Activated CD4-positive, alpha-beta T cell treated with anti-CD3 and anti-CD28 coated beads, Interleukin-2, amount 50 U/mL, for 48 hours (primary cell): ENCODE measurements at places on chromosomes 2 and 18.
A peak's percentile ranks its signal among the peaks of the same experiment; 100 is the strongest.

DNA sequence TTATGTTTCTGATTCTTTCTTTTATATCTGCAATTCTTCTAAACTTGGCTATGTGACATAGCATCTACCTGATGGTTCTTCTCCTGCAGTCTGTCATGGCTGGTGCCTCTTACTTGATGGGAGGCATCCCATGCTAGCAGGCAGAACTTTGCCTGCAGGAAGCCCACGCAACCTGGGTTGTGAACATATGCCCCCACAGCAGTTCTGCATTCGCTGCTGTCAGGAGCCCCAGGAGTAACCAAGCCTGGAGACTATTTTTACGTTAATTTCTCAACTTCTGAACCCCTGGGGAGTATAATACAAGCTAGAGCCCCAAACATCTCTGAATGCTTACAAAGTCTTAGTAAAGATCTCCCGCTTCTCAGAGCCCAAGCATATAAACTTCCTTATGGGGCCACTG is 12.1 kb downstream of the FAM168B start:
- DNase-seq, result no peak

- DNase-seq, result no peak
Observed at GRCh38 chr2:45256867-45257641, 247.8 kb upstream of the SIX2 start.

DNA sequence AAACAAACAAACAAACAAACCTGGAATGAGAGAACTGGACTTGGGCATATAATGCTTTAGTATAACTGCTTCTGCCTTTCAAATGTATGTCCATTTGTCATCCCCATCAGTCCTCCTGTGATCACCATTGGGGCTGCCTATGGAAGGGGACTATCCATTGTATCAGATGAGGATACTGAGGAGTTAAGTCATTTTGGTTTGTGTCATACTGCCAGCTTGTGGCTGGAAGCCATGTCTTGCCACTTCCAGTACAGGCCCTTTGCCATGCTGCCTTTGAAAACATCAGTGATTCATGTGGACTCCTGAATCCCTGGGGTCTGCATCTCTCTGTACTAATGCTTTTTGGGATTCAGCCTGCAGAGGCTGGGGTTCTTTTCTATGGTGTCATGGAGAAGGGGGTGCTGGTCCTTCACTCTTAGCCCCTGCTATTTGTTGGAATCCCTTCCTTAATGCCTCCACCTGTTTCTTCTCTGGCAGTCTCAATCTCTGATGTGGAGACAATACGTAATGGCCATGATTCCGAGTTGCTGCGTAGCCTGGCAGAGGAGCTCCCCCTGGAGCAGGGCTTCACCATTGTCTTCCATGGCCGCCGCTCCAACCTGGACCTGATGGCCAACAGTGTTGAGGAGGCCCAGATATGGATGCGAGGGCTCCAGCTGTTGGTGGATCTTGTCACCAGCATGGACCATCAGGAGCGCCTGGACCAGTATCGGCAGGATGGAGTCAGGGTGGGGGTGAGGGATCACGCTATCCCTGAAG is 10.6 kb downstream of the PLCD4 start:
- DNase-seq, result no peak

DNA sequence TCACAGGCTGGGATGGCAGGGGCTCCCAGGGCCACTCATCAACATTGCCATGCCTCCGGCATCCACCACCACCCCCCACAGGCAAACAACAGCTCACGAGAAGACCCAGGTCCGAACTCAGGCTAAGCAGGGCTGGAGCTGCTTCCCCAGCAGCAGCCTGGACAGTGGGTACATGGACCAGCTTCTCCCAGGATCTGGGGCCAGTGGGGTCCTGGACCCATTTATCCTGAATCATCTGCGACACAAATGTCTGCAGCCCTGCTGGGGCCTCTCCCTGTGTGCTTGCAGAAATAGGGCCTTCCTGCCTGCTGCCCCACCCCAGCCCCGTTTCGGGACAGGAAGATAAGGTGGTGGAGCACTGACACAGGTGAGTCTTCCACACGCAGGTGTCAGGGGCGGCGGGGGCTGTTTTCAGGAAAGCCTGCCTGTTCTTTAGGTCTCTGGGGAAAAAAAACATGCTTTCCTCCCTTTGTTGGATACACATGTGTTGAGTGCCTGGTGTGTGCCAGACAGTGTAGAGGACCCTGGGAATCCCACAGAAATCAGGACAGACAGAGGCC is 4.5 kb downstream of the PRLH start:
- DNase-seq, result no peak

GRCh38 chr2:74530239-74531187 is 780 bp downstream of the HTRA2 start:
- DNase-seq, result peak; percentile 68

DNA sequence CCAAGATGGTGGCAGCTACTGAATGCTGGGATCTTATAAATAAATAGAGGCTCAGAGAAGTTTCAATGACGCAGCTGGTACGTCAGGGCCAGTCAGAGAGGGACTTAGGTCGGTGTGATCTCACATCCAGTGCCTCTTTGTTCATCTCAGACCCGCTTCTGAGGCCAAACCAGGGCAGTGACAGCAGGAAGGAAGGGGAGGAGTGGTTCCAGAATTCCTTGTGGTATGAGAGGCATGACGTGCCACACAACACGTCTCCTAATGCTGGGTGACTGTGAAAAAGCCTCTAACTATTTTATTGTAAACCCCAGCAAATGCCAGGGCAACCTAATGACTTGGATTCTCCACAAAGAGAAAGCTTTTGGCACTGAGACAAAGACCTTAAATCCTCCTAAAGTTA is 423.3 kb downstream of the LPIN1 start:
- DNase-seq, result peak; percentile 65

DNA sequence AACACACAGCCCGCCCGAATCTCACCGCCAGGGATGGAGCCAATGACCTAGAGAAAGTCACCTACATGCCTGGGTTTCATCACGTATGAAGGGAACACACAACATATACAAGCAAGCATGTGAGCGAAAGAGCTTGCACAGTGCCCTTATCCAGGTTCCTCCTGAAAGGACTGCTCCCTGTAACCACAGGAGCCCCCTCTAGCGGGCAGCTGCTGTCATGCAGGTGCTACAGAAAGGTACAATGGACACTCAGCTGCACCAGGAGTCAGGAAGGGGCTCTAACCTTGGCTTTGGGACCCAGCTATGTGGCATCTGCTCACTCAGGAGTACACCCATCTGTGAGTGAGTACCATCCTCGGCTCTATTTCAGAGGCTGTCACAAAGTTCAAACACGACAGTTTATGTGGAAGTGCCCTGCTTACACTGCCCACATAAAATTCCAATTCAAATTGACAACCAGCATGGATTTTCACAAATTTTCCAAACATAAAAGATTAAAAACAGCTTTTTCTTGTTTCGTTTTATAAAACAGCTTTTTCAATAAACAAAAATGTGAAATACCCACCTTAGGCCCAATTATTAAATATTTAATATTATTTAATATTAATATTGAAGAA is 3.5 kb downstream of the NDUFA10 start:
- DNase-seq, result peak; percentile 72

DNA sequence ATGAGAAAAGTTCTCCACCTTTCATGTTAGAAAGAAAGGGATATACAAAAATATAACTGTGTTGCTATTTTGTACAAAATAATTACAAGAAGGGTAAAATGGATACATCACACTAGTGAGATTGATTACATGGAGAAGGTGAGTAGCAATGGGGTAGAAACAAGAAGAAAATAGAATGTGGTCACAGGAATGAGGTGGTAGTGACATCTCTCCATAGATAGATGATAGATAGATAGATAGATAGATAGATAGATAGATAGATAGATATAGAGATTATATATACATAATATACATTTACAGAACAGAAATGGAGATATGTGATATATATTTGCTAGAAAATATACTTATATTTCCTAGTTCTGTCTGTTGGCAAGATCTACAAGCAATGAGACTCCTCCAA is 95.3 kb upstream of the RGPD4 start:
- DNase-seq, result no peak

DNA sequence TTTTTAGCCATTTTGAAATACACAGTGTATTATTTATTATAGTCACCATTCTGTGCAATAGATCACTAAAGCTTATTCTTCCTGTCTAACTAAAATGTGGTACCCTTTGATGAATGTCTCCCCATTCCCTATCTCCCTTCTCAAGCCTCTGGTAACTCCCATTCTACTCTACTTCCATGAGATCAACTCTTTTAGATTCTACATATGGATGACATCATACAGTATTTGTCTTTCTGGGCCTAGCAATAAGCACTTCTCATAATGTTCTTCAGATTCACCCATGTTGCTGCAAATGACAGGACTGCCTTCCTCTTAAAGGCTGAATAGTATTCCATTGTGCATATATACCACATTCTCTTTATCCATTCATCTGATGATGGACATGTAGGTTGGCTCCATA is 210.9 kb downstream of the PID1 start:
- DNase-seq, result no peak

- DNase-seq, result no peak
Observed at GRCh38 chr2:174563530-174564282, 33.9 kb downstream of the WIPF1 start.

DNA sequence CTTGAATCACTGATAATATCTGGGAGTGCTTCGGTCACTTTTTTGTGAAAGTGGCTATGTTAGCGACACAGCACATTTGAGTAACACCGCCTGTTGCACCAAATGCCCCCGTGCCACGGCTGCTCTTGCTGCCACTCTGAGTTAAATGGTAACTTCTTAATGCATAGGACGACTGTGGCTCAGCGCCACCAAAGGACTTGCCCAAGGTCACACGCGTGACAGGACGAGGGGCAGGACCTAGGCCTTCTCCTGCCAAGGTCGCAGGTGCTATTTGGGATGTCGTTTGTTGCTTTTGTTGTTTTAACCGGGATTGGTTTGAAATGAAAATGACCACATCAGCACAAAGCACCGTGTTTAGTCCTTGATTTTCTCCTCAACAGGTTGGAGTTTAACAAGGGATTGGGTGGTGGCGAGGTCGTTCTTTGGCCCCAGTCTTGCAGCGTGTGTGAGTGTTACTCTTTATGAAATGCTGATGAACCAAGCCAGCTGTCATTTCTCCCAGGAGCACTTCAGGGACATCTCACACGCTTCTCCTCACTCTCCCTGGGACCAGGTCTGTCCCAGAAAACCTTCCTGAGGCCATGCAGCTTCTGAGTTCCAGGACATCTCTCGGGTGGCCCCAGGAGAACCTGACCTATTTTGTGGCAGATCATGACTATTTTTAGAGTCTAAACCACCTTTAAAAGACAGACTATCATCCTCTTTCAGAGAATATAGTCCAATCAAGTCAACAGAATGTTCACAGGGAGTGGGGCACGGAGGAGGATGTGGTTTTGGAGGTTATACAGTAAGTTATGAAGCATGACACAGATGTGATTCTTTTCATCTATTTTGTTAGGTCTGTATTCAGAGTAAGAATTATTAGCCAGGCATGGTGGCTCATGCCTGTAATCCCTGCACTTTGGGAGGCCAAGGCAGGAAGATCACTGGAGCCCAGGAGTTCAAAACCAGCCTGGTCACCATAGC is 49.9 kb downstream of the MTCL1 start:
- DNase-seq, result peak; percentile 20

DNA sequence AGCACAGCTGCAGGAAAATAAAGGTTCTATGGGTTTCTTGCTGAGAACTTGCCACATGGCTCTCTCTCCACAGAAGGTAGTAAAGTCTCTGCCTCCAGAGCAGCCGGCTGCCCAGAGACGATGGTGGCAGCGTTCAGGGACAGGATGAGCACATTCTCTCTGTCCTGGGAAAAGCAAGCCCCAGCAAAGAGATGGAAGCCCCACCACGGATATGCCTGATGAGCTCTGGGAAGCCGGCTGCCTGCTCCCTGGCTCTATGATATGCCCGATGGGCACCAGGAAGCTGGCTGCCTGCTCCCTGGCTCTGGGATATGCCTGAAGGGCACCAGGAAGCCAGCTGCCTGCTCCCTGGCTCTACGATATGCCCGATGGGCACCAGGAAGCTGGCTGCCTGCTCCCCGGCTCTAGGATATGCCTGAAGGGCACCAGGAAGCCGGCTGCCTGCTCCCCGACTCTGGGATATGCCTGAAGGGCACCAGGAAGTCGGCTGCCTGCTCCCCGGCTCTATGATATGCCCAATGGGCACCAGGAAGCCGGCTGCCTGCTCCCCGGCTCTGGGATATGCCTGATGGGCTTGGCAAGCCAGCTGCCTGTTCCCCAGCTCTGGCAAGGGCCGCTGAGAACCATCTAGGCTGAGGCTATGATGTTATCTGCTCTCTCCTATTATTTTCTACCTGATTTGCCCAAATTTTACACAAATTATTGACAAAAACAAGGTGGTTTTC is 21.5 kb upstream of the SNTG2 start:
- no peak for DNase-seq

GRCh38 chr2:37775908-37776250 is 104.4 kb upstream of the CDC42EP3 start:
- DNase-seq, result no peak

DNA sequence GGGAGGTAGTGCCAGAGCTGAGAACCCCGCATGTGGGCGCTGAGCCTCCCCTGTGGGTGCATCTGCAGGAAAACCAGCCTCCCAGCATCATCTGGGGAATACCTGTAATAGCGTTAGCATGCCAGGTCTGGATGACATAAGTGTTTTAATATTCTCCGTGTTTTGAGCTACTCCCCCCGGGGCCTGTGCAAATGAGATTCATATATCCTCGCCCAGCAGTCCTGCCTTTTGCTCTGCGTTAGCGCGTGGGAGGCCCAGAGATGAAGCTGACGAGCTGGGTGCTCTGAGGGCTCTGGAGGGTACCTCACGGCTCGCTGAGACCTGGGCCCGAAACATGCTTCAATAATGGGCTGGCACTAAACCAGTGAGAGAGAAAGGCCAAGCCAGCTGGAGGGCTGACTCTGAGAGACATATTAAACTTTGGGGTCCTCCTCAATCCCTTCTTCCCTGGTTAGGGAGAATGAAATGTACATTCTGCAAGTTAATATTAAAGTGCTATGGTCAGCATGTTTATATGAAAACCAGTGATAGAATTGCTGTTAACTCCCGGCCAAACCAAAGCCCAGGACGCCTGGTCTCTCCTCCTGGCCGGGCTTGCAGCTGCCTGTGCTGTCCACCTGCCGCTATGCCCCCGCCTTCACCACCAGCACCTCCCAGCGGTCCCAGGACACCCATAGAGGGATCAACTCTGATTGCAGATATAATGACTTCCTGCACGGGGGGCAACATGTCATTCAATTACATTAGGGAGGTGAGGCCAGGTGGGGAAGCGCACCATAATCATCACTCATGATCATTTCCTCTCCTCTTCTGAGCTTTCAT is 77.0 kb downstream of the EDAR start:
- no peak for DNase-seq

DNA sequence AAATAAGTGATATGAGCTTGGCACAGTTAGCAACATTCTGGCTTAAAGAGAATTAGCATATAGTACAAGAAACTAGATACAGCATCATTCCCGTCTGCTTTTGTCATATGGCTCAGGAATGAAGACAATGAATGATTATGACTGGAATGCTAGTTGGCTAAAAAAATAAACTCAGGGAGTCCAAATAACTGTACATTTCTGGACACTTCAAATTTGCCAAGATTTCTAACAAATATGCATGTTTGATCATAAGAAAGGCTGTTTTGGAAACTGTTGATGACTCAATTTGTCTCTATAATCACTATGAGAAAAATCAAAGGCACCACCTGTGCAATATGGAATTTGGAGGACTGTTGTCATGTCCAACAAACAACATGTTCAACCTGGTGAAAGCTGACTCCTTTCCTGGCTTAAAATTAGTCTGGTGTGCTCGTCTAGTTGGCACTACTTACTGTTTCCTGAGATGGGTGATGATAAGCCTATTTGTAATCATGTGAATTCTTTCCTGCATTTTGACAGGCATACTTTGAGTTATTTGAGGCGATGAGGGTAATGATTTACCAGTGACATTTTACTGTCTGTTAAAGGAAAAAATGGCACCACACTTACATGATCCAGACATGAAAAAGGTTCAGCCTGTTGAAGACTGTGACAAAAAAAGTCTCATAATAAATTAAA is 133.9 kb upstream of the CDH20 start:
- no peak for DNase-seq

- no peak for DNase-seq
Observed at GRCh38 chr2:46387886-46388515, 90.8 kb downstream of the EPAS1 start.
